Stimulated activated CD8-positive, alpha-beta memory T cell treated with anti-CD3 and anti-CD28 coated beads, Interleukin-15, amount 100 ng/mL, for 24 hours (primary cell): ENCODE measurements at places on chromosomes 12 and 14.

- DNase-seq: no peak
Measured at GRCh38 chr14:32306549-32306948, 22.5 kb upstream of the AKAP6 start.

DNA sequence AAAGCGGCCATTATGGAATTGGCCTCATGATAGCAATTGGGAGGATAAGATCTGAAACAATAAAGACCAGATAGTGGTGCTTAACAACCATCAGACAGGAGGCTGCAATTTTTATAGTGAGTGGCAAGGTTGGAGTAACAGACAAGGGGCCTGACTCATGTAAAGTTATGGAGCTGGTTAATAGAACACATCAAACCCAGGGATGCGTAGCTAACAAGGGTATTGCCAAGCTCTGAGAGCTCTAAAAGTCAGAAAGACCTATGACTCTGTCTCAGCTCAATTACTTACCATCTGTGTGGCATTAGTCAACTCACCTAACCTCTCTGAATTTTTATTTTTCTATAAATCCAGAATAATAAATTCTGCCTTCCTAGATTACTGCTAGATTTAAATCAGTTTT lies 1731.5 kb upstream of the FLRT2 start:
- no peak for DNase-seq

- no peak for DNase-seq
Measured at GRCh38 chr14:68291820-68292219, 472.2 kb downstream of the RAD51B start.

GRCh38 chr12:72281126-72281525 lies 9.0 kb downstream of the TRHDE start:
- no peak for DNase-seq

DNA sequence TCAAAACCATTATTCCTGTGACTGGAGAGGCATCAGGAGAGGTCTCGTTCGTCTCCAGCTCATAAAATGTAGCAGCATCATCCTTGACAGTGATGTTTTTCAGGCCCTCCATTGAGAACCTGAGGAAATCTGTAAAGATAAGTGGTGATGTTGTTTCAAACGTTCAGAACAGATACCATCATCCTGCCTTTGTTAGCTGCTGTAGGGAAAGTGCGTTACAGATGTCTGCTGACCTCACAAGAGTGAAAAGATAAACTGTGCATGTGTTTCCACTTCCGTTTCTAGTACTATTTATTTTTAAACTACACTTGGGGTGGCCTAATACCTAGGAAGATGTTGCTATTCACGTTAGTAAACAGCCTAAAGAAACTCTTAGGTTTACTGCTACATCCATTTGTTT lies 28.4 kb downstream of the BCL2L14 start:
- DNase-seq: no peak

GRCh38 chr12:99759444-99759843 lies 111.9 kb downstream of the GARIN6 start:
- no peak for DNase-seq

DNA sequence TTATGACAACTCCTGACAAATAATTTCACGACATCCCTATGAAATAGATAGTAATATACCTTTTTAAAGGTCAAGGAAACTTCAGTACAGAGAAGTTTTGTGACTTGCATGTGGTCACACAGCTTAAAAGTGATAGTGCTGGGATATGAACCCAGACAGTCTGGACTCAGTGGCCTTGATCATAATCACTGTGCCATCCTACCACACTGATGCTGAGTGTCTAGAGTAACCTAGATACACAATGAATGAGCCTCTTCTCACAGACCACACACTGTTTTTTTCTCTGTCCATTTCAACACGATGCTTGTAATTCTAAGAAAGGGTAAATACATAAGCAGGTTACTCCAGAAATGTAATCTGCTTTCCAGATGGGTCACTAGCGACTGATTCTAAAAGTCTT lies 88.2 kb downstream of the SYNE2 start:
- no peak for DNase-seq

DNA sequence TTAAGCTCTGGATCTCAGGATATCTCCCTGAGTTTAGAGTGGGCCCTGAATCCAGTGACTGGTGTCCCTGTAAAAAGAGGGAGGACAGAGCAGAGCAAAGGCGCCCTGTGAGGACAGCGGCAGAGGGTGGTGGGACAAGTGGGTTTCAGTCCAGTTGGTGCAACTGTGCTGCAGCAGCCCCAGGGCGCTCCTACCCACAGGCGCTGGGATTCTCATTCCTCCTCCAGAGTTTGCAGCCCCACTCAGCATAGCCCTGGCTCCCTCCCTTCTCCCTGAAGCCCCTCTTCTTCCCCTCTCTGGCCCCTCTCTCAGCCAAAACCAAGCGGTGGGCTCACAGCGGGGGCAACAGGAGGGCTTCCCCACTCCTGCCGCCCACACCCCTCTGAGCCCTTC lies 1.6 kb downstream of the TMEM179 start:
- DNase-seq: no peak

GRCh38 chr14:104096751-104097700 lies 11.5 kb downstream of the ASPG start:
- no peak for DNase-seq

- DNase-seq: no peak
Measured at GRCh38 chr12:89797436-89797835, 88.8 kb upstream of the ATP2B1 start.

GRCh38 chr12:108131035-108131434 lies 1.9 kb downstream of the WSCD2 start:
- DNase-seq: no peak
